ENCODE measurements at places on chromosomes 4 and X.

GRCh38 chr4:185656467-185656931, 121.2 kb upstream of the PDLIM3 start:
- no peak for DNase-seq

DNA sequence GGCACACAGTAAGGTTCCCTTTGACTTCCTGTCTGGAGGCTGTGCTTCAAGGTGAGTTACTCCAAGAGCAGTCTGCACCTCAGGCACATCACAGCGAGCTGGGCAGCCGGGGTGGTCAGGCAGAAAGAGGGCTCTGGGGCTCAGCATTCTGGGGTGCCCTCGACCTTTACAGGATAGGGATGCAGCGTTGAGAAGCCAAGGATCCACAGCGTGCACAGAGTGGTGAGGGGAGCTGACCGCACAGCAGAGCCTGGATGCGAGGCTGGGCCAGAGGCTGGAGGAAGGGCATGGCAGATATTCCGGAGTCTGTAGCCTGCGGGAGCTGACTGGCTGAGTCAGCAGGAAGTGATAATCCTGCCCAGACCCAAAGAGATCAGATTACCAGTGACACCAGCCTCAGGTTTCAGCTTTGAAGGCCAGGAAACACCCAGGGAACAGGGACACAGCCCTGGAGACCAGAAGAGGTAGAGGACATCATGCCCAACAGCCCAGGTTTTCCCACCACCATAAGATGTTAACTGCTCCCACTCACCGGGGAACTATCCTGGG, 38.4 kb upstream of the PDLIM3 start:
- DNase-seq = no peak

DNA sequence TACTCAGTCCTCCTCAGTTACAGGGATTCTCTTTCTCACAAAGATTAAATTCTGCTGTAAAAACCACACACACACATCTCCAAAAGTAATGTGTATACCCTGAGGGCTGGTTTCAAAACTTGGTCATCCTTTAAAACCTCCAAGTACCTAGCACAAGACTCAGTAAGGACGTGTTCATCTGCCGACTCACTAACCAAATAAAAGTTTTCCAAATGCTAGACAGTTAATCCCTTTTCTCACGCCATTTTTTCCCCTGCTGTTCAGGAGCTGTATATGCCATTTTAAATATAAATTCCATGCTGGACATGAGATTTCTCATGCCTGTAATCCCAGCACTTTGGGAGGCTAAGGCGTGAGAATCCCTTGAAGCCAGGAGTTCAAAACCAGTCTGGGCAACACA, 3.9 kb upstream of the SAT1 start:
- DNase-seq = no peak

- DNase-seq = no peak
These were observed 99.0 kb downstream of the DHRSX start for GRCh38 chrX:2401590-2402360.

- no peak for DNase-seq
These were observed 19.3 kb upstream of the PRSS48 start for GRCh38 chr4:151257704-151258103.

DNA sequence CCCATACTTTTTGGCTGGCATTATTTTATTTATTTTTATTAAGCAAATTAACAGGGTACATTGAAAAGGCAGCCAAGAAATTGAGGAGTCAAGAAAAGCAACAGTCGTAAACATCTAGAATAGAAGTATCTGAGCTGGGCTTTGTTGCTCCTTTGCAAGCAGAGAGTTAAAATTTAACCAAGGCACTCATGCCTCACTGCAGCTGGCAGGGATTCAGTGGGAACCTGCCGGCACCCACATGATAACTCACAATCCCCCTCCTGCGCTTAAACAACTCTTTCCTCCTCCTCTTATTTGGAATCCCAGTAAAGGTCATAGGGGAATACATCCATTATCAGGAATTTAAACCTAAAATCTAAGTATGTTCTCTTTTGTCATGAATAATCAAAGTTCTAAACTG, 115.5 kb downstream of the SOX3 start:
- no peak for DNase-seq
